Common myeloid progenitor, CD34-positive (primary cell): ENCODE measurements at places on chromosomes 1 and 21.
A peak's percentile ranks its signal among the peaks of the same experiment; 100 is the strongest.

DNA sequence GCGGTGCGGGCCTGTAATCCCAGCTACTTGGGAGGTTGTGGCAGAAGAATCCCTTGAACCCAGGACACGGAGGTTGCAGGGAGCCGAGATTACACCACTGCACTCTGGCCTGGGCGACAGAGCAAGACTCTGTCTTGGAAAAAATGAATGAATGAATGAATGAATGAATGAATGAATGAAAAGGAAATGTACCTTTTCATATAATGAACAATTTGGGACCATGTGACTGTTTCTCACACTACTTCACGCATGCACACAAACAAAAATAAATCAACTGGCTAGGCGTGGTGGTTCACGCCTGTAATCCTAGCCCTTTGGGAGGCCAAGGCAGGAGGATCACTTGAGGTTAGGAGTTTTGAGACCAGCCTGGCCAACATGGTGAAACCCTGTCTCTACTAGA lies 24.3 kb downstream of the USP48 start:
- no peak for DNase-seq

- peak; percentile 33 for DNase-seq
Observed at GRCh38 chr21:38323721-38324531, 67.1 kb downstream of the KCNJ15 start.

DNA sequence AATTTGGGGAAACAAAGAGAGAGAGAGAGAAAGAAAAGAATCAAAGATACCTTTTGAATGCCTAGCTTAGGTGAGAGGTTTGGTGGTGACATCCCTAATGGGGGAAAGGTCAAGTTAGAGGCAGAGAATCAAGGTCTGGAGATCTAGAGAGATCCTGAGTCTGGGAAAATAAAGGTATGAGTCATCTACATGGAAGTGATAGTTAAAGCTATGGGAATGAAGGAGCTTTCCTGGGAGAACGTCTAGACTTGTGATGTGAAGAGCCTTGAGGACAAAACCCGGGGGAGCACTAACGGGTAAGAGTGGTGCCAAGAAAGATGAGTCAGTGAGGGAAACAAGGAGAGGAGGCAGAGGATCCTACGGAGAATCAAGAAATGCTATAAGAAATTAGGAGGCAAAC lies 110.8 kb upstream of the RUNX1 start:
- DNase-seq: no peak

DNA sequence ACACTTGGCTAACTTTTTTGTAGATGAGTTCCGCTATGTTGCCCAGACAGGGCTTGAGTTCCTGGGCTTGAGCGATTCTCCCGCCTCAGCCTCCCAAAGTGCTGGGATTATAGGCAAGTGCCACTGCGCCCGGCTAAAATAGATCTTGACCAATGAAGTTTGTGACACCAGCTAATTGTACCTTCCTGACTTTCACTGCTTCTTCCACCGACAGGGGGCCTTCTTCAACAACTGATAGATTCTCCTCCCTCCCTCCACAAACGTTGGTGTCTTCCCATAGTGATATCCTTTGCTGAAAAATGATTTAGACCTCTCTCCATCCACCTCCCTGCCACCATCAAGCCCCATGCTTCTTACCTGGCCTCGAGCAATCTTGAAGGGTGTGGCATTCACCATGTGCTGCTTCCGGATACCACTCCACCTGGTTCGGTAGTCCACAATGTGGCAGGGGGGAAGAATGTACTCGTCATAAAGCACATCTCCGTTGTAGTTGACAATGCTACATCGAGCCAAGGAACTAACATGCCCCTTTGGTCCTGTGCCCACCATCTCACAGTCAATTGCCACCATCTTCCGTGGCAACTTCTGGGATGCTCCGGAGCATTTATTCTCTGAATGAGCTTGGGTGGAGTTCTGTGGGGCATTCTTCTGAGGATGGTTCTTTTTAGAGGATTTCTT lies 1.6 kb upstream of the METTL25B start:
- DNase-seq: peak; percentile 60

GRCh38 chr1:174724219-174724618 lies 275.5 kb upstream of the CACYBP start:
- no peak for DNase-seq

DNA sequence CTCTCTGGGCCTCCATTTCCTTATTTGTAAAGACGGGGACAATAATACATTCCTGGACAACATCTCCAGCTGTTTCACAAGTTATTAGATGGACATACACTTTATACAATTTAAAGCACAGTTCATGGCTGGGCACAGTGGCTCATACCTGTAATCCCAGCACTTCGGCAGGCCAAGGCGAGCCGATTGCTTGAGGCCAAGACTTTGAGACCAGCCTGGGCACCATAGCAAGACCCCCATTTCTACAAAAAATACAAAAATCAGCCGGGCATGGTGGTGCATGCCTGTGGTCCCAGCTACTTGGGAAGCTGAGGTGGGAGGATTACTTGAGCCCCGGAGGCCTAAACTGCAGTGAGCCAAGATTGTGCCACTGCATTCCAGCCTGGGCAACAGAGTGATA lies 34.1 kb downstream of the IGSF21 start:
- DNase-seq: no peak

DNA sequence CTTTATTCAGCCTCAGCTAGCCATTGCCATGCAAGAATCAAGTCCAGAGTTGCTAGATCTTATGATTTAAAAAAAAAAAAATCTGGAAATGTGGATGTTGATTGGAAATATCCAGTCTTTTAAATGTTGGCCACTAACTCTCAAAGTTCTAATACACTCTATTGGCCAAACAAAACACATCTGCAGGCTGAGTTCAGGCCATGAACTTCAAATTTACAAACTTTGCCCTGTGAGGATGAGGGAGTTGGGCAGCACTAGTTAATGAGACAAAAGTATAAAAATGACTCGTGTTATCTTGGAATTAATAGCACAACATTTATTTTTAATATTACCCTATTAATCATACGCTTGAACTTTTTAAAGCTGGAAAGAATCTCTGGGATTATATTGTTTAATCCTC lies 432.3 kb downstream of the PLPP3 start:
- DNase-seq: no peak

DNA sequence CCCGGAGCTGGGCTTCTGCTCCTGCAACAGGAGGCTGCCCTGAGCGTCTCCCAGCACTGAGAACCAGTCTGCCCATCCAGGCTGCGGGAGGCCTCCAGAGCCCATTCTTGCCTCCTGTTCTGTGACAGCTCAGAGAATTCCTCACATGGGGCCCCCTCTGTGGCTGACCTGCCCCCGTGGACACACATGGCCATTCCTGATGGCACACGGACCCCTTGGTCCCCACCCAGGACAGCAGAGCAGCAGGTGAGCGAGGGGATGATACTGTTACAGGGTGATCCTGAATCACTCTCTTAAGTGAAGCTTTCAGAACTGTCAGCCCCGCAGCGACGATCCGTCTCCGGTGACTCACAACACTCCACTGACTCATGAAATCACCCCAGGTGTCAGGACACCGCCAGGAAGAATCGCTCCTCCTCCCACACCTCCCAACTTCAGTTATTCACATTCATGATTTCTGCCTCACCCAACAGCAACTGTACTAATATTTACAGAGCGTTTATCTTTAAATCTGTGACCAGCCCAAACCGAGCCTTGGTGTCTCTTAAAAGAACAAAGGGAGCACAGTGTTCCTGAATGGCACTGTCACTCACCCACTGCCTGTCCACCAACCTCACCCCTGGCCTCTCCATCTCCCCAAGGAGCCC lies 22.5 kb downstream of the CHD5 start:
- DNase-seq: no peak

GRCh38 chr21:38291874-38292273 lies 35.1 kb downstream of the KCNJ15 start:
- peak; percentile 21 for DNase-seq

- DNase-seq: peak; percentile 90
Observed at GRCh38 chr21:38639571-38640354, 141.5 kb upstream of the ERG start.

DNA sequence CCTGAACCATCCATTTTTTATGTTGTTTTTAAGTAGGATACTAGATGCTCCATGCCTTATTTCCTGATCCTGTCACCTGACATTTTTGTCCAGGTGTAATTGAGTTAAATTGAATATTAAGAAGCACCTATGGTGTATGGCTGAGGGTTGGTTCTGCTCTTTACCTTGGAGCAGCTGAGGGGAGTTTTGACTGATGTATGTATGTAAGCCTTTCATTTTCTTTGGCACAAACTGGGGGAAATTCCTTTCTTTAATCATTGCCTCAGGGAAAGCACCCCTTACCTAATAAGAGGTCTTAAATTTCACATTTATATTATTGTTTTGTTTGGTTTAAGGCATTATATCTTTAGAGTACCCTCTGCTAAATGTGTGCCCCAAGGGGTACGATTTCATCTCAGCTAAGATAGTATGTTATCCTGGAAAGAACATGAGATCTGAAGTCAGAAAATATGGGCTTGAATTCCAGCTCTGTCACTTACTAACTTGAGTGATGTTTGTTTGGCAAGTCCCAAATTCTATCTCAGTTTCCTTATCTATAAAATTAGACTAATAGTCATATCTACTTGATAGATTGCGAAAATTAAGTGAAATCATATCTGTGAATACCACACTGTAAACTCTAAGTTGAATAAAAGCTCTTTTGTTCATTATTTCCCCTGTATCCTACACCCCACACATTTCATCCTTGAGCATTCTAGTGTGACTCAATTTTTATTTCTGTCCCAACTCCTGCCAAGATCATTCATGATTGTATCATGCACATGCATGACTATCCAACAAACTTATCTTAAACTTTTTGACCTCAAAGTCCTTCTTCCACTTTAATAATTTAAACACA lies 57.7 kb upstream of the NUF2 start:
- DNase-seq: no peak

DNA sequence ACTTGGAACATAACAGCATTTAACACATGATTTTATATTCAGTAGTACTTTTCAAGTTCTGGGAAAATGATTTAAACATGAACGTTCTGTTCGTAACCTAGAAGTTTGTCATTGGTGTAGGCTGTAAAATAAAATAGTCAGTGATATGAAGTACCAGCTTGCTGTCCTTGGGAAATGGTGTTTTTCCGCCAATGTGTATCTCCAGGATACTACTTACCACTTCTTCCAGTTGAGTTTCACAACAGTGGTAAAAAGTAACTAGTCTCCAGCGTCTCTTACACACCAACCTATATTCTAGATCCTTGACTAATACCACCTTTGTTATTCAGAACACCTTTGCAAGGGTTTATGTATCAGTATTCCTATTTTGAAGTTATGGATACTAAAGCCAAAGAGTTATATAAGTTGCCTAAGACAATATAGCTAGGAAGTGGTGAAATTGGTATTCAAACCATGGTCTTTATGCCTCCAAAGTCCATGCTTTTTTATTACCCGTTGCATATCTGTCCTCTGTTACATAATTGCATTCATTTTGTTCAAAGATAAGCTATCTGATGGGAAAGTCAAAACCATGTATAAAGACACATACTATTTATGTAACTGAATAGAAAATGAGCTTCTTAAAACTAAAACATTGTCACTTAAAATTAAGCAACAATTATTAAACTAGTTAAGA lies 43.1 kb downstream of the HOOK1 start:
- no peak for DNase-seq

GRCh38 chr1:70117046-70117445 lies 88.3 kb downstream of the LRRC40 start:
- DNase-seq: no peak

- peak; percentile 82 for DNase-seq
Observed at GRCh38 chr21:35204850-35205541, 155.9 kb upstream of the RUNX1 start.

DNA sequence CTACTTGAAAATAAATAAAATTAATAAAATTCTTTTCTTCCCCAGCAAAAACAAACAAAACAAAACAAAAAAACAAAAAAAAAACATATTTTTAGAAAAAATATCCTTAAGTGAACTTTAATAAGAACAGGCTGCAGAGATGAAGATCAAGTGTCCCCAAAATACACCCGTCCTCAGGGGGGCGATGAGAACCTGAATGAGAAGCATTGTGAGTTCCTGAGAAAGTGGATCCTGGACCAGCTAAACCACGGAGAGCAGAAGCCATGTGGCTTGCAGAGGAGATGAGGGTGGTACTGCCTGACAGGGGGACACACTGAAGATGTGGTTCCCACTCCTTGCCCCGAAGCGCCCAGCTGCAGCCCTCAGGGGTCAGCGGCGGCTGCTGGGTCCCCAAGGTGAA lies 89.3 kb downstream of the ITPKB start:
- peak; percentile 74 for DNase-seq

GRCh38 chr1:156319664-156320063 lies 18.4 kb downstream of the CCT3 start:
- peak; percentile 58 for DNase-seq

GRCh38 chr21:39385299-39386145 lies 36.6 kb upstream of the HMGN1 start:
- DNase-seq: peak; percentile 81

- no peak for DNase-seq
Observed at GRCh38 chr1:224809137-224809536, 120.3 kb upstream of the DNAH14 start.

- peak; percentile 10 for DNase-seq
Observed at GRCh38 chr1:193068013-193068412, 8.6 kb downstream of the RO60 start.

DNA sequence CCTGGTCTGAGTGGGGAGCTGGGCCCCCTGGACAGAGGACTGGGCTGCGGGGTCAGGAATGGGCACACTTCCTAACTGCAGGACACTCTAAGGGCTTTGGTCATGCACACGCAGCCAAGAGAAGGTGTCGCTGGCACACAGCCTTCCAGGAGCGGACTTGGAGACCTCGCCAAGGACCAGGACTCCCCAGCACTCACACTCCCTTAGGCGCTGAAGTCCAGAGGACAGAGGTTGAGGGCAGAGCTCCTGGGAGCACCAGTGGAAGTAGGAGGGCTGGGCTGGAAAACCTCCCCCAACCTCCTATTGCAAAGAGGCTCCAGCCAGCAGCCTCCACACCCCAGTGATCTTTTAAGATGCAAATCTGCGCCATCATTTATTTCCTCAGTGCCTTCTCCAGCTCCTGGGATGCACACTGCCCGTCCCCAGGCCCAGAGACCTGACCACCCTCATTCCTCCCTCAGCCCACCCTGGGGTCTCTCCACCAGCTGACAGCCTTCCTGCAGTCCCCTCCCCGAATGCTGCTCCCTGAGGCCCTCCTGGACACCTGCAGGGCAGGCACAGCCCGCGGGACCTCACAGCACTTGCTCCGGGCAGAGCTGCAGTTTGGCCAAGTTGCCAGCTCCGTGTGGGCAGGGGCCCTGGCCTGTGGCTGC lies 3.0 kb downstream of the TSPEAR start:
- DNase-seq: no peak

DNA sequence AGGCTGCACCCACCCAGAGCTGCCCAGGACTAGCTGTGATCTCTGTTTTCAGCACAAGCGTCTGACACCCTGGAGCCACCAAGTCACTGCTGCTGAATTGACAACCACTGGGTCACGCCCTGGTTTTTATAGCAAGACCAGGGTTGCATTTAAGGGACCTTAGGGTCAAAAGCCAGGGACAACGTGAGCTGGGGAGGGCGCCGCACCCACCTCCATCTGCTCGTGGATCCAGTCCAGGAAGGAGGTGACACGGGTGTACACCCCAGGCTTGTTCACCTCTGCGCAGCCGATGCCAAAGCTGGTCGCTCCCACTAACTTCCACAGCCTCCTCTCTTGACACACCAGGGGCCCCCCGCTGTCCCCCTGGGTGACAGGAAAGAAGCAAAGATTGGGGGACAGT lies 9.2 kb upstream of the TFF1 start:
- DNase-seq: no peak

GRCh38 chr1:208025031-208025430 lies 114.1 kb upstream of the CD34 start:
- no peak for DNase-seq

- DNase-seq: no peak
Observed at GRCh38 chr1:200336901-200337391, 72.9 kb downstream of the ZNF281 start.
